NCI-H1694 treated with DMSO at 0.1 percent for 48 hours (cell line): ENCODE measurements at places on chromosomes 13 and 19.

DNA sequence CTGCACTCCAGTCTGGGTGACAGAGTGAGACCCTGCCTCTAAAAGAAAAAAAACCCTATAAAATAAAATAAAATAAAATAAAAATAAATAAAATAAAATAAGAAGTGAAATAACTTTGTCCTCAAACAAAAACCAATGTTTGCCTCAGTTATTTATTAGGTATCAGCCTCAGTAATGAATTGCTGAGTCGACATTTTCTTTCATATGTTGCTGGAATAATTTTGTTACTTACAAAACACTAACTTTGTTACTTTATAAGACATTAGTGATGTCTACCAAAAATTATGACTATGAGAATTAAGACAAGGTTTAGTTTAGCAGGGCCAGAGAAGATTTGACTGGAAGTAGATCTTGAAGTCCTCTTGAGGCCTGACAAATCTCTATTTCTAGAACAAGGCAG lies 2074.5 kb upstream of the PCDH20 start:
- no peak for DNase-seq

GRCh38 chr19:15935167-15935702 lies 906 bp upstream of the CYP4F11 start:
- no peak for DNase-seq

- DNase-seq = no peak
Observed at GRCh38 chr13:20461481-20461859, 64.2 kb downstream of the CRYL1 start.

- no peak for DNase-seq
Observed at GRCh38 chr13:50521831-50522149, 321.7 kb downstream of the DLEU7 start.

DNA sequence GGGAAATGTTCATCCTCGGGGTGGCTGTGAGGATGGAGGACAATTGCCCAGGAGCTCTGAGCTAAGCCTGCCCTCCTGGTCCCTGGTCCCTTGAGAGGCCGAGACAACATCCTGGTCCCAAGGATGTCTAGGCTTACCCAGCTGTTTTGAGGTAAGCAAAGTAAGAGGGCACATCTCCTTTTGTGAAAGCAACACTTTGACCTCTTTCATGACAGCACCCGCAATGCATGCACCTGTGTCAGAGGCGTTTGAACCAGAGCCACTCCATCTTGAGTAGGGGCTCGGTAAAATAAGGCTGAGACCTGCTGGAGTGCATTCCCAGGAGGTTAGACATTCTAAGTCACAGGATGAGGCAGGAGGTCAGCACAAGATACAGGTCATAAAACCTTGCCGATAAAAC lies 43.1 kb upstream of the ANKRD10 start:
- DNase-seq = no peak

DNA sequence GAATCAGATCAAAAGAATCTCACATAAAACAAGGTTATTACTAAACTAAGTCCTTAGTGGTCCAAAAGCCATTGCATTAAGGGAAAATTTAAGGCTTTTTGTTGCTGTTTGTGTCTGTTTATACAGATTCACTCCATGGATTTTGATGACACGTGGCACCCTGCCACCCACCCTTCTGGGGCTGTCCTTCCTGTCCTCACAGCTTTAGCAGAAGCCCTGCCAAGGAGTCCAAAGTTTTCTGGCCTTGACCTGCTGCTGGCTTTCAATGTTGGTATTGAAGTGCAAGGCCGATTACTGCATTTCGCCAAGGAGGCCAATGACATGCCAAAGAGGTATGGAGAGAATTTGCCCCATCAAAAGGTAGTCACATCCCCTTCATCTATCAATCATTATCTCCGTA lies 6.9 kb downstream of the ACOD1 start:
- DNase-seq = no peak

GRCh38 chr19:11486661-11487503 lies 6.0 kb upstream of the ELAVL3 start:
- no peak for DNase-seq

- no peak for DNase-seq
Observed at GRCh38 chr19:4508698-4509097, 9.6 kb downstream of the PLIN4 start.

DNA sequence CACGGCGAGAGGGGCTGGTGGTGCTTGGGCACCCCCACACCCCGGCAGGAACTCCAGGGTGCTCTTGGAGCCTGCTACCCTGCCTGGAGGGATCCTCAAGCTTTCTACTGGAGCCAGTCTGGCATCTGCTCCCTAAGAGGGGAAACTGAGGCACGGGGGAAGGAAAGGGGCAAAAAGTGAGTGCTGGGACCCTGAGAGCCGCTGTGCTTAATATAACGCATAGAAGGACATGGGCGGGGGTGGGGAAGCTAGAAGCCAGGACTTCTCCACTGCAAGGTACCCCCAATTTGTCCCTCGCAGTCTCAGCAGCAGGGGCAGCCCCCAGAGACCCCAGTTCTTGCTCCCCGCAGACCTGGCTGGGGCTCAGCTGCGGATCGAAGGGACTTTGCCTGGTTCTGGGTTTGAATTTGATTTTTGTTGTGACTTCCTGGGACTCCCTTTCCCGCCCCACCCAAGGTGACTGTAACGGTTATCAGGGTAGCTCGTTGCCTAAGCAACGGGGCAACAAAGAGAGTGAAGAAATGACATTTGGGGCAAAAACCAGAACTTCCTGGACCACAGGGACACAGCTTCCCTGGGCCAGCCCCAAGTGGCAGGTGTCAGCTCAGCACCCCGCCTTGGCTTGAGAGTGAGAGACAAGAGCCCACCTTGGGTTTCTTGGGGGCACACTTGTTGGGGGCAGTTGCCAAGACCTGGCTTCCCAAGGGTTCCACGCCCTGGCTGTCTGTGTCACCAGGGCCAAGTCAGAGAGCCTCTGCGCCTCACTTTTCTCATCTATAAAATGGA lies 638 bp downstream of the ADGRE5 start:
- no peak for DNase-seq

- DNase-seq = no peak
Observed at GRCh38 chr13:44422755-44423643, 49.4 kb downstream of the SERP2 start.

DNA sequence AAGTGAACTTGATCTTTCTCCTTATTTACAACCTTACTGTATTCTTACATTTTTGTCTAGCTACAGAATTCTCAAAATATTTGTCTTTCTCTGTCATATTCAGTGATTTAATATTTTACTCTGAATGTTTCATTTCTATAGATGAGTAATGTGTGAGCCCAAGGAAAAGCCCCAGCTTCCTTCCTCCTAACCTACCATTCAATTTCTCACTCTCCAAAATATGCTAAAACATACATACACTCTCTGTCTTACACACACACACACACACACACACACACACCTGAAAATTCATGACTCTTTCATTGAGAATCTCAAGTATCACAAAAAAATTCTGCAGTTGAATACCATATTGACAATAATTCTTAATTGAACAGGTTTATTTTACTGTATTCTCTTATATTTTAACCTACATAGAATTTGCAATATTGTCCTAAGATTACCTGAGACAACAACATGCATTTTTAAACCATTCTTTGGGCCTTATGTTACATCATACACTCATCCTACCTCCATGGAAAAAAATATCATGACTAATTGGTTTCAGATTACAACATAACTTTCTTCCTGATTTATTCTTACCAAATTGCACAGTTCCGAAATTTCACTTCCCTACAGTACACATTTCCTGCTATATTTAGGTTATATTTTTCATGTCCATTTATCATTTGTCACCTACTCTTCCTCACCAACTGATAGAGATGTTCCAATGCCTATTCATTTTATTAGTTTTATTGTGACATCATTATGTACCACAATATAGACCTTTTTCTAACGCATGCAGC lies 1965.6 kb upstream of the PCDH20 start:
- no peak for DNase-seq

GRCh38 chr13:24668511-24668910 lies 11.7 kb upstream of the ATP12A start:
- DNase-seq = no peak

GRCh38 chr19:18587962-18588610 lies 512 bp upstream of the REX1BD start:
- no peak for DNase-seq

GRCh38 chr13:107117327-107118012 lies 549.5 kb upstream of the ARGLU1 start:
- DNase-seq = no peak

GRCh38 chr19:35843676-35844481 lies 8.4 kb downstream of the NPHS1 start:
- no peak for DNase-seq

DNA sequence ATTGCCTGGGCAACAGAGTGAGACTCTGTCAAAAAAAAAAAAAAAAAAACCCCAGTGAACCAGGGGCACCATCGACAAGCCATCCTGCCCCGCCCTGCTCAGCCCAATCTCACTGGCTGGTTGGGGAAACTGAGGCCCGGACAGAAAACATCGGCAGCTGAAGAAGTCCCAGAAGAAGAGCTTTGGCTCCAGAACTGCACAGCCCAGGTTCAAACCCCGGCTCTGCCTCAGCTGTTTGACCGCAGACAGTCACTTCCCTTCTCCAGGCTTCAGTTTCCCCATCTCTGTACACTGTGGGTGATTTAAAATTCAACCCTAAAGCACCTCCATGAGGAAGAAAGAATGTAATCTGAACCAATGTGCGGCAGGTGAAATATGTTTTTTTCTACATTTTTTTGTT lies 9.4 kb upstream of the SEMA6B start:
- DNase-seq = no peak
